ENCODE measurements at places on chromosomes 12 and 14. TPM values are rescaled to one million over a fixed set of nuclear protein-coding genes. Genes with fewer than 3 reads are reported as not detected.

DNA sequence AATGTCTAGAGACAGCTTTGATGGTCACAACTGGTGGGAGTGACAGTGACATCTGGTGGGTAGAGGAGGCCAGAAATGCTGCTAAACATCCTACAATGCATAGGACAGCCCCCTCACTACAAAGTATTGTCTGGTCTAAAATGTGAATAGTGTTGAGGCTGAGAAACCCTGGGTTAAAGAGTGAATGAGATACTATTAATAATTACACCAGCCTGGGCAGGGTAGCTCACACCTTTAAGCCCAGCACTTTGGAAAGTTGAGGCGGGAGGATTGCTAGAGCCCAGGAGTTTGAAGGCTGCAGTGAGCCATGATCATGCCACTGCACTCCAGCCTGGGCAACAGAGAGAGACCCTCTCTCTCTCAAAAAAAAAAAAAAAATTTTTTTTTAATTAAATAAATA is 11.1 kb downstream of the SVOP start:
- no peaks in the 10 kb centered on the region for H3K36me3 ChIP-seq
- DNase-seq: no peak
- no peak overlapping the region for H3K27ac ChIP-seq
- no peak overlapping the region for H3K4me3 ChIP-seq
- peaks cover 3% of the 10 kb centered on the region for H3K4me1 ChIP-seq

DNA sequence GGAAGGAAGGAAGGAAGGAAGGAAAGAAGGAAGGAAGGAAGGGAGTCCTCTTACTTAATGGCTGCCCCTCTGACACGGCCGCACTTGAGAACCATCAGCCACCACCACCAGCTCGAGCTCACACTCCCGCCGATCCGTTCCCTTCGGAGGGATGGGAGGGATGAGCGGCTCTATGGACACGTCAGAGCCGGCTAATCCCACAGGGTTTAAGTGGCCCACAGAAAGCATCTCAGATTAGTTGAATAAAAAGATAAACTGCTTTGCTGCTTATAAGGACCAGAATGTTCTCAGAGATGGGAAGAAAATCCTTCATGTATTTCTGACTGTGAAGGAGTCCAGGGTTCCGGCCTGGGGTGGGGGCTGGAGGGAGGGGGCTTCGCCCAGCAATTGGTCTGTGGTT is 31.1 kb downstream of the PRIMA1 start:
- H3K4me3 ChIP-seq: no peak overlapping the region
- no peak for DNase-seq
- H3K27ac ChIP-seq: no peak overlapping the region

GRCh38 chr12:23756416-23756815 is 193.1 kb downstream of the SOX5 start:
- H3K36me3 ChIP-seq: no peaks in the 10 kb centered on the region
- no peaks in the 10 kb centered on the region for H3K27me3 ChIP-seq
- no peak overlapping the region for H3K27ac ChIP-seq

DNA sequence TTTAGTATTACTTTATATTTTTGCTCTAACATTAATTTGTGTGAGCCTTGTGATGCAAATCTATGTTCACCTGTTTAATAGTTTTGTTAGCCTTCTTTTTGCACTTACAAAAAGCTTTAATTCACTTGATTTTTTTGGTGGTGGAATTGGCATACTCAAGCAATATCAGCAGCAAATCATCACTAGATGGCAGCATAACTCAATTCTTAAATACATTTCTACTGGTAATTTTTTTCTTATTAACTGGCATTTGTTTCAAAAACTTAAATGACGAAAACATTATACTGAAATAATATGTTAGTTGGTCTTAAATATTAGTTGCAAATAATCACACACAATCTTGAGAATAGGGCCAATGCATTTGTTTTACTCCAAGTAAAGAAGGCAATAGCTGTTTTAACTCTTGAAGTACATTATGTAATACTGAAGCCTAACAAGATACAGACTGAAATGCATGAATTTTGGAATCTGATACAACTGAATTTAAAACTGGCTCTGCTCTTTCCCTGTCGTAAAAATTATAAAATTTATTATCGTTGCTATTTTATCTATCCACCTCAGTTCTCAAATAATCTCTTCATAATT is 151.5 kb downstream of the ATXN7L3B start:
- no peak overlapping the region for H3K27ac ChIP-seq
- H3K27me3 ChIP-seq: no peaks in the 10 kb centered on the region
- peak; percentile 76 for DNase-seq
- no peaks in the 10 kb centered on the region for H3K4me1 ChIP-seq

DNA sequence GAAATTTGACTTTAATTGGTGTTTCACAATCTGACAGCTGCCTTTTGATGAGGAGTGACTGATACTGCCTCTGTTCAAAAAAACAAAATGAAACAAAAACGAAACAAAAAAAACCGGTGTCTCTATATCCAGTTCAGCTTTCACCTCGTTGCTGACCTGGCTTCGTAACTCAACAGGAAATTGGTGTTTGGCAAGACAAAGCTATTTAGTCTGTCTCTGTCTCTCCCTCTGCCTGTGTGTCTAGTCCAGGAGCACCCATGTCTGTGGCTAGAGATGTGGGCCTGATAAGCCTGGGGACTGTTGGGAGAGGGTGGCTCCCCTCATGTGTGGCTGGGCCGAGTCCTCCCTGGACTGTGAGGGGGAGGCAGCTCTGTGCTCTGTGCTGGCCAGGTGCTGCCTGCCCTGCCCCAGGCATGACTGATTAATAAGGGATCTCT is 11.3 kb downstream of the CACNA1C start:
- no peak overlapping the region for H3K4me3 ChIP-seq
- H3K27me3 ChIP-seq: no peaks in the 10 kb centered on the region
- DNase-seq: no peak
- H3K27ac ChIP-seq: no peak overlapping the region
- H3K36me3 ChIP-seq: no peaks in the 10 kb centered on the region
- no peaks in the 10 kb centered on the region for H3K4me1 ChIP-seq

- no peak overlapping the region for H3K27ac ChIP-seq
- no peak overlapping the region for H3K4me3 ChIP-seq
- H3K27me3 ChIP-seq: no peaks in the 10 kb centered on the region
Observed at GRCh38 chr12:46065412-46066166, 75.2 kb upstream of the SCAF11 start.

DNA sequence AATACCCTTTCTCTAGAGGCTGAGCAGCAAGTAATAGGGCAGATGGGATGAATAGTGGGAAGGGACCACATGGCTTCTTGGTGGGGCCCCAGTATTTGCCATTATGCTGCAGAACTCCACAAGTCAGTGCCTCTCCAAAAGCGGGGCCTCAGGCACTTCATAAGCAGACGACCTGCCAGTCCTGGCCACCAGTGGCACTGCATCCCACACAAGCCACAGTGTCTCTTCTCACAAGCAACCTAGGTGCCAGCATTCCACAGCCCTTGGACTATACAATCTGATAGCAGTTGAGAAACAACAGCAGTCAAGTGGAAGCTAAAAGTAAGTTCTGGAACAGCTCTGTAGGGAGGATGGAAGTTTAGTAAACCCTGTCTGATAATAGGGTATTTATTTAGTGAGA is 4.2 kb upstream of the SLC8A3 start:
- H3K4me1 ChIP-seq: peaks cover 3% of the 10 kb centered on the region
- no peak overlapping the region for H3K27ac ChIP-seq
- H3K36me3 ChIP-seq: no peaks in the 10 kb centered on the region

- peak; percentile 54 for DNase-seq
- no peak overlapping the region for H3K4me3 ChIP-seq
- H3K27ac ChIP-seq: no peak overlapping the region
- H3K36me3 ChIP-seq: no peaks in the 10 kb centered on the region
- H3K4me1 ChIP-seq: peaks cover 6% of the 10 kb centered on the region
- no peaks in the 10 kb centered on the region for H3K27me3 ChIP-seq
Observed at GRCh38 chr14:105060751-105061427, 4.3 kb downstream of the GPR132 start.

DNA sequence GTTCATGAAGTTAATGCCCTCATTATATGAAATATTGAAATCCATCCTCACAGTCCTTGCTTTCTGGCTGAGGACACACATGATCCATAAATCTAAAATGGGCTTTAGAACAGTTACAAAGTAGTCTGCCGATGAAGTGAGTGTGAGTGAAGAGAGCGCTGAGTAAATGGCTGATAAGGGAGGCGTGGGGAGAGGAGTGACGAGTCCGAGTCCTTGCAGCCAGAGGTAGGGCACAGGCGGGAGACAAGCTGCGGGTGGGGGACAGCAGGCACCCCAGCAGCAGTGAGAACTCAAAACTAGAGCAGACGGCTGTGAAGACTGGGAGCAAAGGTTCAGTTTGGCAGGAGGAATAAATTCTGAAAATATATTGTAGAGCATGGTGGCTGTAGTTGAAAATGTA is 140.1 kb upstream of the ATP2B1 start:
- no peak overlapping the region for H3K4me3 ChIP-seq
- no peak overlapping the region for H3K27ac ChIP-seq
- H3K36me3 ChIP-seq: no peaks in the 10 kb centered on the region
- H3K4me1 ChIP-seq: no peaks in the 10 kb centered on the region
- no peaks in the 10 kb centered on the region for H3K27me3 ChIP-seq
- no peak for DNase-seq

DNA sequence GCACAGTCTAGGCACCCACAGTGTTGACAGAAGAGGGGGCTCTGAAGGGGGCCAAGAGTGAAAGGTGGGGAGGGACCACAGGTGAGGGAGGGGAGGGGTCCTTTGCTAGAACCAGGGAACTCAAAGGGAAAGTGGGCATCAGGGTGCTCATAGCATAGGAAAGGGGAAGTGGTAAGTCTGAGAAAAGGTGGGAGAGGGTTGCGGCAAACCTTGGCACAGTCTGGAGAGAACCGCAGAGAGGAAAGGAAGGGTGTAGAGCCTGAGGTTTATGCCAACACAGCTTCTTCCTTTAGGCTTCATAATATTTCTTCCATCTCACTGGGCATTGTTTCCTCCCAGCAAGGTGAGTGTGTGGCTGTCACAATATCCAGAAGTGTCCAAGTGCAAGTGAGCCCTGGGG is 11.5 kb upstream of the PLEK2 start:
- H3K27me3 ChIP-seq: no peaks in the 10 kb centered on the region
- no peak overlapping the region for H3K27ac ChIP-seq
- no peaks in the 10 kb centered on the region for H3K36me3 ChIP-seq
- H3K4me3 ChIP-seq: no peak overlapping the region
- no peaks in the 10 kb centered on the region for H3K4me1 ChIP-seq
- no peak for DNase-seq

DNA sequence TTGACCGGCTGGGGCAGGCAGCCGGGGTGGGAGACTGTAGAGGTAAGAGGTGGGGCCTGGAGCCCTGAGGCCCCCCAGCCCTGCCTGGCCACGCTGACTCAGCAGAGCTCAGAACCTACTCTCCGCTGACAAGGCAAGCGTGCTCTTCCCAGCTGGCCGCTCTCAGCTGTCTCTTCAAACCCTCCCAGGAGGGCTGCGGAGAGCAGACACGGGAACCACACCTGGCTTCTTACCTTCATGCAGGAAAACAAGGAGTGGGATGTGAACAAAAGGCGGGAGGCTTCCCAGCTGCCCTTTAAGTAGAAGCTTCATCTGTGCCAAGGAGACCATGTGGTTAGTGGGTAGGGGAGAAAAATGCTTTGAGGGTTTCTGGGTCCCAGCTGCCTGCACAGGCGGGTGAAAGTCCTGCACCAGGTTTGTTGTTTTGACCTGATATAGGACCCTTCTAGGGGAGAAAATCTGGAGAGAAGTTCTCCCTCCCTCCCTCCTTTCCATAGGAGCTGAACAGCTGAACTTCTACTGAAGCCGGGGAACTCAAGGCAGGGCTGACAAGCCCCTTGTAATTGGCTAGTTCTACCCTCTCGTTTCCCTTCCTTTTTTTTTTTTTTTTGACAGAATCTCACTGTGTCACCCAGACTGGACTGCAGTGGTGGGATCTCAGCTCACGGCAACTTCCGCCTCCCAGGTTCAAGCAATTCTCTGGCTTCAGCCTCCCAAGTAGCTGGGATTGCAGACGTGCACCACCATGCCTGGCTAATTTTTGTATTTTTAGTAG is 12.8 kb upstream of the TESC start:
- peak; percentile 63 for DNase-seq
- peak overlapping the region; percentile 42 for H3K4me3 ChIP-seq
- no peak overlapping the region for H3K27ac ChIP-seq
- H3K4me1 ChIP-seq: peaks cover 28% of the 10 kb centered on the region
- H3K36me3 ChIP-seq: no peaks in the 10 kb centered on the region

DNA sequence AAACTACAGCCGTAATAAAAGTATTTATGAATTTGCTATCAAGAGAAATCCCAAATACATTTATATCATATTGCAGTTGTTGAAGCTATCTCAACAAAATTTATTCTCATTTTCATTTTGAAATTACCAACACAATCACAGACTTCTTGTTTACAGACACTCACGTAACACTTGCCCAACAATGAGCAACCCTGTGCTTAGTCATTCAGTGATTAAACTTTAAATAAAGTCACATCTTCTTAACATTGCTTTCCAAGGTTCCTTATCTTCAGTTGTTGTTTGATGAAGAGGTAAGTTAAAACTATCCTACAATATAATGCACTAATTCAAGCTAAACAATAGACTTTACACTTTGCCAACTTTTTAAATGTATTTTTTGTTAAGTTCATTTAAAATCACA is 601.8 kb downstream of the SLC16A7 start:
- H3K27ac ChIP-seq: no peak overlapping the region
- no peak overlapping the region for H3K4me3 ChIP-seq
- no peaks in the 10 kb centered on the region for H3K36me3 ChIP-seq
- no peaks in the 10 kb centered on the region for H3K4me1 ChIP-seq
- DNase-seq: no peak

Gene LDHB
- total RNA-seq: 1,058 TPM

Gene SCN8A
- total RNA-seq: 0.22 TPM

All from Karpas-422 (cell line).